ENCODE measurements at places on chromosomes 1 and 21.

- no peak for DNase-seq
Measured at GRCh38 chr1:220892997-220893700, 13.9 kb downstream of the HLX start.

- no peak for DNase-seq
Measured at GRCh38 chr1:13830616-13831280, 130.8 kb downstream of the PRDM2 start.

DNA sequence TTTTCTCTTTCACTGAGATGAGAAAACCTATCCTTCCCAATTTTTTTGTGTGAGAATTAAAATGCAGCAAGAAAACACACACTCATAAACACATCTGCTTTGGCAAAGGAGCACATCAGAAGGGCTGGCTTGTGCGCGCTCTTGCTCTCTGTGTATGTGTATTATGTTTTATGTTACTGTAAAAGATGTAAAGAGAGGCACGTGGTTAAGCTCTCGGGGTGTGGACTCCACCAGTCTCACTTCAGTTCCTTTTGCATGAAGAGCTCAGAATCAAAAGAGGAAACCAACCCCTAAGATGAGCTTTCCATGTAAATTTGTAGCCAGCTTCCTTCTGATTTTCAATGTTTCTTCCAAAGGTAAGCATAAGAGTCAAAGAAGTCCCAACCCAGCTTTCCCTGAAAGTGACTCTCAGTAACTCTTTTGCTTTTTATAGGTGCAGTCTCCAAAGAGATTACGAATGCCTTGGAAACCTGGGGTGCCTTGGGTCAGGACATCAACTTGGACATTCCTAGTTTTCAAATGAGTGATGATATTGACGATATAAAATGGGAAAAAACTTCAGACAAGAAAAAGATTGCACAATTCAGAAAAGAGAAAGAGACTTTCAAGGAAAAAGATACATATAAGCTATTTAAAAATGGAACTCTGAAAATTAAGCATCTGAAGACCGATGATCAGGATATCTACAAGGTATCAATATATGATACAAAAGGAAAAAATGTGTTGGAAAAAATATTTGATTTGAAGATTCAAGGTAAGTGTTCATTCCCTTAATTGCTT lies at the start of gene CD2:
Gene CD2 (plus strand): TSS at position 233 of the 780 bp plus-strand sequence. CDS start 63 bp downstream, at position 296.
- no peak for DNase-seq

DNA sequence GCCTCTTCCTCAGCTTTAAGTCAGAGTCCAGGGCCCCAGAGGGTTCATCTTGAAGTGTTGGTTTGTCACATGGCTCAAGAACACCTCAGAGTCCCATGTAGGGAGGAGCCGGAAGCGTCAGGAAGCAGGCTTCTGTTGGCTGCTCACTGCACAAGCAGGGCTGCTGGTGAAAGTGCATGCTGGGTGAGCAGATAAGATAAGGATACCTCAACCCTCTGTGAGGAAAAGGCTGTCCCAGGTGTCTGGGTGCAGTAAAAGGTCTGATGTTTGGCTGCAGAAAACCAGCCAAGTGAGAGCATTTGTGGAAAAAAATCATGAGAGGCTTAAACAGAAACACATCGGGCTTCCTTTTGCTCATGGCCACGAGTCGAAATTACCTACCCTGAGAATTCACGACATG lies 6.2 kb upstream of the TEX35 start:
- no peak for DNase-seq

- no peak for DNase-seq
Measured at GRCh38 chr1:209155546-209155945, 428.0 kb upstream of the CAMK1G start.

GRCh38 chr1:180309338-180309737 lies 79.3 kb downstream of the LHX4 start:
- DNase-seq, result no peak

- peak; percentile 86 for DNase-seq
Measured at GRCh38 chr1:166838766-166839599, at the start of gene POGK. Gene POGK, plus strand, starts transcription at chr1:166839475. Its CDS starts 1,482 bp downstream, at chr1:166840957.

Data from GDM1 (cell line).